ENCODE measurements at places on chromosomes 3 and 15.

DNA sequence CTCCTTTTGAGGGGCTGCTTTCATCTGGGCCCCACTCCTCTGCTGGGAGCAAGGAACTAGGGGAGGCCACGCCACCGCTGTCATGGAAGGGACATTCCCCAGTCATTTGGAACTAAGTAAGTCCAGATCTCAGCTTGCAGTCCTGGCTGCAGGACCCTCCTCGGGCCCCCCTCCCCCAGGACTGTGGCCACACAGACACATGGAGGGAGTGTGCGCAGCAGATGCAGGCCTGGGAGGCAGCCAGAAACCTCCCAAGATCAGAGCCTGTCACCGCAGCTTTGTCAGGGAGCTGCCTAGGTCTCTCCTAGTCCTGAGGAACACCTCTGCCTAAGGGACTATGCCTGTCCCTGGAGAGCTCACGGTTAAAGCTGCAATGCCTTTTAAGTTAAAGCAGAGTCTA lies 7.3 kb upstream of the SEMA3F start:
- DNase-seq: no peak

DNA sequence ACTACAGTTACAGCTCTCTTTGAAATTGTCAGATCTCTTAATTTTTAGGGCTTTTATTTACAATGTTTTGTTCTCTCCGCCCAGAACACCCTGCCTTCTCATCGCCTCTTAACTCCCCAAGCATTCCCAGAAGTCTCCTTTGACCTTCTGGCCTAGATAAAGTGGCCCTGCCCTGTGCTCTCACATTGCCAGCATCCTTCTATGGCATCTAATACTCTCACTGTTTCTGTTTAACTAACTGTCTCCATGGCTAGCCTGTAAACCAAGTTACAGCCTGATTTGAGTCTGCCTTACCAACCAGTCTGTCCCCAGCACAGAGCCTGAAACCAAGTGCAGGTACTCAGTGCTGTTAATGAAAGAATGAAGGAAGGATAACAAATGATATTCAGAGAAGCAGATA lies 19.9 kb downstream of the COL8A1 start:
- DNase-seq: no peak

DNA sequence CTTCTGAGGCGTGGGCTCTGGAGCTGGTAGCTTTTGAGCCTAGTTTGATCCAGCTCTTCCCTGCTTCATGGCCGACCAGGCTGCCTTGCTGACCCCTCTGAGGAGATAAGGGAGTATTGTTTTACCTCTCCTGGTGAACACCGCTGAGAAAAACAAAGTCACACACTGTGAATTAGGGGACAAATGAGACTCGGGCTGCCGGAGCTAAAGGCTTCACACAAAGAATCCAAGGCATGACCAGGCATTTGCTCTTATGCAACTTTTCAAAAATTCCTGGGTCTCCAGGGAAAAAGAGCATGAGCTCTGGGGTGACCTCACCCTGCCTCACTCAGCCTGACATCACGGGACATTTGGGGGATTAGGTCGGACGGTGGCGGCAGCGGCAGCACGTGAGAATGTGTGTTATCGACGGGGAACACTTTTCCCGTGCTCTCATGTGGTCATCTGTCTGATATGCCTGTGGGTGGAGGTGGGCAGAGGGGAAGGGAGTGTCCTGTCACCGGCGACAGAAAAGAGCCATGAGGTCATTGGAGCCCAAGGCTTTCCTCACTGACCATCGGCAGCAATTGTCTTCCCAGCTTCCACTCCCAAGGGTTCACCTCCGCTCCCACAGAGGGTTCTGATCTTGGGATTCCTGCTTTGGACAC lies 61.0 kb downstream of the TMEM44 start:
- DNase-seq: no peak

DNA sequence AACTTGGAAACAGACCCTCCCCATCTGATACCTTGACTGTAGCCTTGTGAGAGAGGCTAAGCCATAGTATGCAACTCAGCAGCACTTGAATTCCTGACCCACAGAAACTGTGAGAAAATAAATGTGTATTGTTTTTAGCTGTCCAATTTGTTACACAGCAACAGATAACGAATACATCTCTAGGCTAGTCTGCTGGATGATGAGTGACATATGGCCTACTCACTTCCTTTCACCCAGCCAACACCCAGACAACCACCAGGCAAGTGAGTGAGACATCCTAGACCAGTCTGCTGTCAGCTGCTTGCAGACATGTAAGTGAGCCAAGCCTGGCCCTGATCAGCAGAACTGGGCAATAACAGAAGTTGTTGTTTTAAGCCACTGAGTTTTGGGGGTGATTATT lies 19.2 kb upstream of the SMAD6 start:
- DNase-seq: no peak

GRCh38 chr3:196947136-196947859 lies 5.0 kb upstream of the NCBP2 start:
- DNase-seq: no peak

DNA sequence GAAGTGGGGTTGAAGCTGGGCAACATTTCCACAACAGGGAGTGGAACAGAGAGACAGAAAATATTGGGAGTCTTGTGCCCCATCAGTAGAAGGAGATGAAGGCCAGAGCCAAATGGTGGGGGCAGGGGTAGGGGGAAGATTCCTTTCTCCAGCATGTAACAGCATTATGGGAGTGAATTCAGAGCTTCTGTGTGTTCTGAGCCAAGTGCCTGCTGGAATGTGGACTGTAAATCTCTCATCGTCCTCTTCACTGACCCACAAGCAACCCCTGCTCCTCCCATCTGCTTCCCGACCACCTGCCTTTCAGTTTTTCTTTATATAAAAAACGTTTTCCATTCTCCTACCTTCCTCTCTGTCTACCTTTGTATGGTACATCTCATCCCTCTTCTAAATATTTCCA lies 344.2 kb upstream of the TPRG1 start:
- no peak for DNase-seq

- DNase-seq: no peak
These were observed 32.8 kb downstream of the BDH1 start for GRCh38 chr3:197522881-197523441.

GRCh38 chr3:54891540-54891897 lies 36.3 kb downstream of the LRTM1 start:
- peak; percentile 79 for DNase-seq

DNA sequence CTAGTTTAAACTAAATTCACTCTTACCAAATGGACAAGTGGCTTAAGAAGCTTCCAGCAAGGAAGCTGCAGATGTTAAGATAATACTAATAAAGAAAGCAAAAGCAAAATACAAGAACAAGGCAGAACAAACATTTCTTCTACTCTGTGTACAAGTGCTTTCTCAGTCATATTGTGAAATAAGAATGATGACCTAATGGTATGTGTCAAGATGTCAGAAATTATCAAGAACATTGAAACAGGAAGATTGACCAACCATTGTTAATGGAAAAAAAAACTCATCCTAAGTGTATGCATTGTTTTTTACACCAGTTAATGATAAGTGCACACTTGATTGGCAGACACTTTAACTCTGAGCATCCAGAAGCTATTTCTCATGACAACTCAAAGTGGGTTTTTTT lies 65.4 kb upstream of the P2RY1 start:
- DNase-seq: no peak

GRCh38 chr3:107313711-107314110 lies 63.5 kb upstream of the CCDC54 start:
- DNase-seq: no peak

Measured in Ammon's horn (tissue), 1 donor.